ENCODE measurements at places on chromosomes 5 and 9.

GRCh38 chr9:115207003-115207836, 89.3 kb upstream of the TNC start:
- H3K4me1 ChIP-seq, result no peaks in the 10 kb centered on the region
- H3K36me3 ChIP-seq, result no peaks in the 10 kb centered on the region
- no peak overlapping the region for H3K4me3 ChIP-seq
- H3K27ac ChIP-seq, result no peak overlapping the region
- peaks cover 7% of the 10 kb centered on the region for H3K27me3 ChIP-seq

GRCh38 chr5:132020568-132021339, 9.3 kb upstream of the ACSL6 start:
- no peaks in the 10 kb centered on the region for H3K36me3 ChIP-seq
- DNase-seq, result no peak
- H3K27ac ChIP-seq, result peak overlapping the region; percentile 68

- no peak overlapping the region for H3K4me3 ChIP-seq
- no peak overlapping the region for H3K27ac ChIP-seq
- H3K27me3 ChIP-seq, result no peaks in the 10 kb centered on the region
- no peak for DNase-seq
- no peaks in the 10 kb centered on the region for H3K4me1 ChIP-seq
Observed at GRCh38 chr9:14362175-14362574, 48.2 kb upstream of the NFIB start.

DNA sequence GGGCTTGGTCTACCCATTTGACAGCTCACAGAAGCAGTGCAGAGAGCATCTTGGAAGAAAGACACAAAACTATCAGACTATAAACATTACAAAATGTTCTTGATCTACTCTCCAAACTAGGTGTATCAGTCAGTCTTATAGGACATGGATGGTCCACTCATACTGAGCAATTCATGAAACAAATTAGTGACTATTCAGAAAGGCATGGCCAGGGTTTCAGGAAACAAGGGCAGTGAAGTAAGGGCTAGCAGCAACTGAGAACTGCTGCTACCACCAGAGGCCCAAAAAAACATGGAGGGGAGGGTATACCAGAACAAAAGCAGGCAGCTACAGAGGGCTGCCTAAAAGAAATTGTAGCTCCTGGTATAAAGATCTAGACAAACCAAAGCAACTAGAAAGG, 287.0 kb downstream of the PIK3R1 start:
- H3K4me1 ChIP-seq, result no peaks in the 10 kb centered on the region
- H3K27ac ChIP-seq, result no peak overlapping the region
- H3K27me3 ChIP-seq, result peaks cover 3% of the 10 kb centered on the region
- DNase-seq, result no peak
- no peak overlapping the region for H3K4me3 ChIP-seq

DNA sequence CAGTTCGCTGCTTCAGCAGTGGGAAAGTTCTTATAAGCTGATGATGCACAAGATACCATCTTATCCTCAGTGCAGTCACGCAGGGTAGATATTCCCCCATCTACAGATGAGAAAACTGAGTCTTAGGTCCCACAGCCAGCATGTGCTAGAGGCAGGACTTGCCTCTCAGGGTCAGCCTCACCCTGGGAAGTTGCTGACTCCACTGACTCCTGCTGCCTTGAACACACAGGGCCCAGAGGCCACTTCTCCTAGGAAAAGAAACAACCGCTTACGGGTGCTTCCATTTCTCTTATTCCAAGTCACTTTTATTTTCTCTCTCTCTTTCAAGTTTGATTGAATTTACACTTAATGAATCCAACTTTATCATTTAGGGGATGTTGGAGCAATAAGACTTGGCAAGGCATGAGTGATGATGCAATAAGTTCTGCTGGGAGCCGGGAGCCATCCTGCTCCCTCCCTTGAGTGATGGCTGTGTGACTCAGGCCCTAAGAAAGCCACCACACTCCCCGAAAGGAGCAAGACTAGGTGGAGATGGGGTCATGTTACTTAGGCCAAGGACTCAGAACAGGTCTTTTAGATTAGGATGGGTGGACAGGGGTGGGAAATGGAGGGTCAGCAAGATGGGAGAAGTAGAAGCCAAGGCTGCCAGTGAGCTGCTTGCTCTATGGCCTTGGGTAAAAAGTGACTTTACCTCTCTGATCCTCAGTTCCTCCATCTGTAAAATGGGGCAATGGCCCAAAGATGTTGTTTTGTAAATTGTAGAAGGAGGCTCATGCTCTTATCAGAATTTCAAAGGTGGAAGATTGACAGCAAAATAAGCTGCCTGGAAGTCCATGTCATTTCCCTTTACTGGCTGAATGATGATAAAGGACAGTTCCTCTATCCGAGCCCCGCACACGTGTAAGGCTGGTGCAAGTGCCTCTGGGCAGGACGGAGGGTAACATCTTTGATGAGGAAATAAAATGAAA, 67.4 kb upstream of the ZNF618 start:
- H3K4me3 ChIP-seq, result no peak overlapping the region
- H3K27me3 ChIP-seq, result no peaks in the 10 kb centered on the region
- no peaks in the 10 kb centered on the region for H3K36me3 ChIP-seq
- DNase-seq, result no peak

- peaks cover 12% of the 10 kb centered on the region for H3K4me1 ChIP-seq
- H3K36me3 ChIP-seq, result no peaks in the 10 kb centered on the region
- no peak for DNase-seq
- peak overlapping the region; percentile 51 for H3K4me3 ChIP-seq
- H3K27ac ChIP-seq, result peak overlapping the region; percentile 11
- H3K27me3 ChIP-seq, result no peaks in the 10 kb centered on the region
Observed at GRCh38 chr5:100827481-100827889, 75.6 kb downstream of the ST8SIA4 start.

DNA sequence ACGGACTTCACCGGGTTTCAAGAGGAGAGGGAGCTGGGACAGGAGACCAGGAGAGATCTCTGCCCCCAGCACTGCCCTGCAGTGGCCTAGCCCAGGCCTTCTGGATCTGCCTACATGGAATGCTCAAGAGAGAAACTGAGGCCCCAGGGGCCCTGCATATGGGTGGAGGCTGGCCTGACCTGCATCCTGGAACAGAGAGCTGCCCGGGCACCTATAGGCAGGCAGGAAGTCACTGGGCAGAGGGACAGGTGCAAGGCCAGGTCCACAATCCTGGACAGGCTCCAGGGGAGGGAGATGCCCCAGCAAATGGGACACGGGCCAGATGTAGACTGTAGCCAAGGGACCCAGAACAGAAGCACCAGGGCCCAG, 98.5 kb upstream of the RUFY1 start:
- H3K4me1 ChIP-seq, result no peaks in the 10 kb centered on the region
- no peaks in the 10 kb centered on the region for H3K27me3 ChIP-seq
- DNase-seq, result no peak
- no peaks in the 10 kb centered on the region for H3K36me3 ChIP-seq
- H3K4me3 ChIP-seq, result no peak overlapping the region

DNA sequence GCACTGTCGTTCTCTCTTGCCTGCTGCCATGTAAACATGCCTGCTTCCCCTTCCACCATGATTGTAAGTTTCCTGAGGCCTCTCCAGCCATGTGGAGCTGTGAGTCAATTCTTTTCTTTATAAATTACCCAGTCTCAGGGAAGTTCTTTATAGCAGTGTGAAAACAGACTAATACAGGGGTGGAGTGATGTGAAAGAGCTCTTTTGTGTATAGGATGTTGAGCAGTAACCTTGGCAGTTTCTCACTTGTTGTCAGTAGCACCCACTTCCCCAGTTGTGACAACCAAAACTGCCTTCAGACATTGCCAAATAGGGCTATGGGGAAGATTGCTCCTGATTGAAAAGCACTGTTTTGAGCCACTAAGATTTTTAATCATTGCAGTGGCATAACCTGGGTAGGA, 552.2 kb upstream of the ZNF462 start:
- no peak overlapping the region for H3K4me3 ChIP-seq
- H3K27ac ChIP-seq, result no peak overlapping the region
- DNase-seq, result no peak
- H3K27me3 ChIP-seq, result no peaks in the 10 kb centered on the region
- H3K4me1 ChIP-seq, result no peaks in the 10 kb centered on the region
- H3K36me3 ChIP-seq, result no peaks in the 10 kb centered on the region

- H3K27ac ChIP-seq, result no peak overlapping the region
- H3K27me3 ChIP-seq, result no peaks in the 10 kb centered on the region
- H3K4me1 ChIP-seq, result no peaks in the 10 kb centered on the region
- no peak overlapping the region for H3K4me3 ChIP-seq
- H3K36me3 ChIP-seq, result no peaks in the 10 kb centered on the region
Observed at GRCh38 chr9:105887679-105888078, 193.3 kb downstream of the TMEM38B start.

DNA sequence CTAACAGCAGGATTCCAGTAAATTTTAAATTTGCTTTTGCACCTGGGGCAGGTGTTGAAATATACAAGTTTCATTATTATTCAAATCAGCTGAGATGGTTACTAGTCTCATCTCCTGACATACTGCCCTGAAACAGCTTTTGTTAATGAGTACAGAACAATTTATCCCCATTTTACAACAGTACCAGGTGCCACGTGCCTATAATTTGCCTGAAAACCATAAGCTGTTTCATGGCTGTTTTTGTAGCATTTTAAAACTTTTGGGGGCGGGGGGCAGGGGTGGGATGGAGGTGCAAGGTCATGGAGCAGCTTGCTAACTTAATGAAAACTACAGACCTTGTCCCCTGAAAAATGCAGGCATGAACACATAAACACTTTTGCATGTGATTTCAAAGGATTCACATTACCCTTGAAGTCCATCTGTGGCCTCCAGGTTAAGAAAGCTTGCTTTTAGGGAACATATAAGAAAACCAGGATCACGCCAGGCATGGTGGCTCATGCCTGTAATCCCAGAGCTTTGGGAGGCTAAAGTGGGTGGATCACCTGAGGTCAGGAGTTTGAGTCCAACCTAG, 42.1 kb downstream of the TIMD4 start:
- H3K27ac ChIP-seq, result no peak overlapping the region
- H3K36me3 ChIP-seq, result no peaks in the 10 kb centered on the region
- peaks cover 10% of the 10 kb centered on the region for H3K4me1 ChIP-seq
- DNase-seq, result no peak

- DNase-seq, result no peak
- no peak overlapping the region for H3K4me3 ChIP-seq
- H3K4me1 ChIP-seq, result no peaks in the 10 kb centered on the region
- no peak overlapping the region for H3K27ac ChIP-seq
Observed at GRCh38 chr5:73039082-73039481, 81.3 kb upstream of the TMEM171 start.

DNA sequence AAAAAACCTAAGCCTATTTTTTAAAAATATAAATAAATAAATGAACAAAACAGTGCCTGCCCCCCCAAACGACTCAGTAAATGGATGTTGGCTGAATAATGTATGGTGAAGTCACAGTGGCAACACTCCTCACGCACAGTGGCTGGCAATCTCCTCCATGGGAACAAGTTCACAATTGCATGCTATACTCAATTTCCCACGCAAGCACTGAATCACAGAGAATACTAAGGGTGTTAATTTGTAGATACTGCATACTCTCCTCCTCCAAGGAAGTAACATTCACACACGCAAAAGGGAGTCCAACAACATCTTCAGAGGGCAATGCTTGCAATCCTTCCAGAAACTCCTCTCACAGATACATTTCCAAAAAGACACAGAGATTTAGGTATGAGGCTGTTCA, 47.5 kb downstream of the SERINC5 start:
- no peak for DNase-seq
- H3K27me3 ChIP-seq, result no peaks in the 10 kb centered on the region
- no peak overlapping the region for H3K4me3 ChIP-seq
- H3K27ac ChIP-seq, result no peak overlapping the region

DNA sequence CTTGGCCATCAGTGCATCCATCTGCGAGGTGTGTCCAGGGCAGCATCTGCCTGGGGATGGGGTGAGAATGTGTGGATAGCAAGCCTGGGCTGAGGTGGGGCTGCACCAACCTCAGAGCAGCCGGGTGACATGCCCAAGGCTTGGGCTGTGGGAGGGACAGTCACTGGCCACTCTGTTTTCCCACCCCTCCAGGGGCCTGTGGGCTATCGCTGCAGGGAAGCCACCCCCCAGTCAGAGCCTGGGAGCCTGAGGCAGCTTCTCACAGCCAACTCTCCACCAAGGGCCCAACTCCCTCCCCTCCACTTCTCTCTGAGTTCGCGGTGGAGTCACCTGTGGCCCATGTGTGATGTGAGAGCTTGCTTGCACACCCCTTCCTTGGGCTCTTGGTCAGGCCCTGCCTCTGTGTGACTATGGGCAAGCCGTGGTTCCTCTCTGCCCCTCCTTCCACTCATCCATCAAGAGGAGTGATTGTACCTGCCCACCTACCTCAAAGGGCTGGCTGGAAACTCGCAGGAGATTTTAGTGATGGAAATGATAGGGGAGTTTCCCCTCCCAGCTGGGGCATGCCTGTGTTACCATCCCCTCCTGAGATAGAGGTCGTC, 54.8 kb downstream of the DAB2IP start:
- H3K36me3 ChIP-seq, result no peaks in the 10 kb centered on the region
- DNase-seq, result no peak
- H3K27ac ChIP-seq, result no peak overlapping the region
- no peak overlapping the region for H3K4me3 ChIP-seq
- H3K4me1 ChIP-seq, result peaks cover 5% of the 10 kb centered on the region

DNA sequence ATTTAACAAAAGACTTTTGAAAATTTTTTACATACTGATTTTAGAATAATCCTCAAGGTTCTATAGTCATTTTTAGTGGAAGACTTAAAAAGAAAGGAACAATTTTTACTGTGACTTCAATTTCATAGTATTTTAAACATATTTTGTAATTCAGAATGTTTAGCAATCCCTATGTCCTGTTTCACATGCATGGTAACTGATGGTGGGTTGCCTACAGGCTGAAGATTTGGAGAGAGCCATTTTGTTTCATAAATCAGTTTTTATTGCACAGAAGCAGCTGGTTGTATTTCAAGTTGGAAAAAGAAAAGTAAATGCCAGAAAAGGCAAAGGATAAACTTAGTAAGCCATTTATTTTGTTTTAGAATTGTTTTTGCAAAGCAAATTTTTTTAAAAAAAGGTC, 24.0 kb downstream of the STARD4 start:
- H3K27ac ChIP-seq, result no peak overlapping the region
- DNase-seq, result no peak
- H3K27me3 ChIP-seq, result no peaks in the 10 kb centered on the region
- H3K4me1 ChIP-seq, result no peaks in the 10 kb centered on the region
- peaks cover 39% of the 10 kb centered on the region for H3K36me3 ChIP-seq

GRCh38 chr5:43555895-43556606, 826 bp downstream of the PAIP1 start:
- peaks cover 21% of the 10 kb centered on the region for H3K36me3 ChIP-seq
- DNase-seq, result peak; percentile 55
- H3K4me3 ChIP-seq, result peak overlapping the region; percentile 95
- peaks cover 55% of the 10 kb centered on the region for H3K4me1 ChIP-seq

- no peaks in the 10 kb centered on the region for H3K4me1 ChIP-seq
- no peak overlapping the region for H3K27ac ChIP-seq
- DNase-seq, result peak; percentile 1
- peaks cover 1% of the 10 kb centered on the region for H3K27me3 ChIP-seq
- H3K36me3 ChIP-seq, result no peaks in the 10 kb centered on the region
Observed at GRCh38 chr5:94908889-94909480, 290.5 kb downstream of the SLF1 start.
